ENCODE measurements at places on chromosomes 4 and X.

DNA sequence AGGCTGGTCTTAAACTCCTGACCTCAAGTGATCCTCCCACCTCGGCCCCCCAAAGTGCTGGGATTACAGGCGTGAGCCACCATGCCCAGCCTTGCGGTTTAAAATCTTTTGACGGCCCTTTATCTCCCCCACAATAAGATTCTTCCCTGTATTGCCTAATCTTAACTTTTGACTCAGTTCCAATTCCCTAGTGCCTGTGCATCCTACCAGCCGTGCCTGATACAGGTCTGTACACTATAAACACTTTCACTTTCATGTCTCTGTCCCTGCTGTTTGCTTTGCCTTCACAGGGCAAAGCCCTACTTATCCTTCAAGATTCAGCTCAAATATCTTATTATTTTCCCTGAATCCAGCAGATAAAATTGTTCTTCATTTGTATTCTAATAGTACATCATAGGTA lies 74.6 kb downstream of the WDR44 start:
- DNase-seq: peak; percentile 67

DNA sequence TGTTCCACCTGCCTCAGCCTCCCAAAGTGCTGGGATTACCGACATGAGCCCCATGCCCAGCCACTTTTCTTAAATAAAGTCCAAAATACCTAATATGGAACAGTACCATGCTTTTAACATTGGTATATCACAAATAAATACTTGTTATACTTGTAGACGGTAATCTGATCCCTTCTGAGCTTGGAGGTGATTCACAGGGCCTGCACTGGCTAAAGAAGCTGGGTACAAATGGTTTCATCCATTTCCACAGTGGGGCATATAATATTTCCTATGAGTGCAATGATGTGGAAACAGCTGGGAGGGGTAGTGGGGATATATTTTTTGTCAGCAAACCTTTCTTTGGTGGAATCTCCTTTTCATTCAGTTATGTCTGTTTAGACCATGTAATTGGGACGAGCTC lies 35.8 kb downstream of the PLK4 start:
- no peak for DNase-seq

GRCh38 chr4:87961993-87962392 lies 13.5 kb upstream of the SPP1 start:
- DNase-seq: peak; percentile 63

GRCh38 chr4:117400039-117400835 lies 314.9 kb upstream of the TRAM1L1 start:
- DNase-seq: peak; percentile 39

GRCh38 chr4:100246697-100247096 lies 56.4 kb upstream of the DDIT4L start:
- no peak for DNase-seq

- DNase-seq: peak; percentile 35
These were observed 451.2 kb downstream of the FAT4 start for GRCh38 chr4:125765941-125766340.

Data from fibroblast of mammary gland (primary cell).